ENCODE measurements at places on chromosomes 13 and 19.

DNA sequence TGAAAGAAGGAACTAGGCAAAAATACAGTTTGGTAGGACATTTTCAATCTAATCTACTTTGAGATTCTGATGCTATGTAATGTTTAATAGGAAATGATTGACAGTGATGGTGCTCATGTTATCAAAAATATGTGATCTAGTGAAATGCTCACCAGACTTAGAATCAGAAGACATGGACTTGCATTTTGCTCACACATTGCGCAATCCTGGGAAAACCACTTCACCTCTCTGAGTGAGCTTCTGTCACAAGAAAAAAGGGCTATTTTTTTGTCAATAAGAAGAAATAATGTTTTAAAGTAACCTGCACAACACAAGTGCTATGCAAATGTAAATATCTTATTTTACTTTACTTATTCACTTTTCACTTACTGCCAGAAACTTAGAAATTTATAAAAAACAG, 380.9 kb upstream of the HTR2A start:
- DNase-seq, result no peak

DNA sequence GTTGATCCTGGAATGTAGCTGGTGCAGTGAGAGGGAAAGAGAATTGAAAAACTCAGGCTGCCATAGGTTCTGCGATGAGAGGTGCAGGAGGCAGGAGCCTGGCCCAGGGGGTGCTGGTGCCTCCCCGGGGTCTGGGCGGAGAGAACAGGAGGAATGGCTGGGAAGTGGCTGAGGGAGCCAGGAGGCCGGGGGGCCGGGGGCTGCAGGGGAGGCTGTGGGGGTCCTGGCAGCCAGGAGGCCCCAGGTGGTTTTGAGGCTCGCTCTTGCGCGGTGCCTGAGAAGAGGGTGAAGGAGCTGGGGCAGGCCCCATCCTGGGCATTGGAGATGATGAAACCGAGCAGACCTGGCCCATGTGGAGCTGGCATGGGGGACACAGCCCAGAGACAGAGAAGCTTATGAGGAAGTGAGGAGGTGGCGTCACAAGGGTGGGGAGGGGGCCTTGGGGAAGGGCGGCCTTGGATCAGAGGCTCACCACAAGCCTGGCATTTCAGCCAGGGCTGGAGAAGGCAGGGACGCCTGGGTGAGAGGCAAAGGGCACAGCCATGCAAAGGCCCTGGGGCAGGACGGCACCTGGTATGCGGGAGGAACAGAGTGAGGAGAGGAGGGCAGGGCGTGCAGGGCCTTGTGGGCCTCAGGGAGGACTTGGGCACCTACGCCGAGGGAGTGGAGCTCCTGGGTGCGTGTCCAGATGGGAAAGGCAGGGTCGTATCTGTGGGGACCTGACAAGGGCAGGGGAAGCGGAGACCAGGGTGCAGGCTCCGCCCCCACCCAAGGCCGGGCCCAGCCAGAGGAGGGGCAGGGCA, 1.3 kb upstream of the TEKTIP1 start:
- DNase-seq, result no peak

- DNase-seq, result no peak
Measured at GRCh38 chr19:6288737-6289136, 9.0 kb upstream of the MLLT1 start.

- DNase-seq, result no peak
Measured at GRCh38 chr19:38078302-38078930, 145.6 kb downstream of the DPF1 start.

- no peak for DNase-seq
Measured at GRCh38 chr19:19191768-19192077, 229 bp downstream of the BORCS8 start.

DNA sequence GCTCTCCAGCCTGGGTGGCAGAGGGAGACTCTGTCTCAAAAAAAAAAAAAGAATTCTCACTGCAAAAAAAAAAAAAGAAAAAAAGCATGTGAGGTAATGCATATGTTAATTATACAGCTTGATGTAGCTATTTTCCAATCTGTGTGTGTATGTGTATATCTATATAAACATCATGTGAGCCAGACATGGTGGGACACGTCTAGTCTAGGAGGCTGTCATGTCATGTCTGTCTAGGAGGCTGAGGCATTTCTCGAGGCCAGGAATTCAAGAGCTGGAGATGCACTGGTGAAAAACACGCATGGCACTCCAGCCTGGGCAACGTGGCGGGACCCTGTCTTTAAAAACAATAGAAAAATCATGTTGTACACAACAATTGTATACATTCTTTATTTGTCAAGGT, 6.9 kb upstream of the SBK3 start:
- DNase-seq, result no peak

DNA sequence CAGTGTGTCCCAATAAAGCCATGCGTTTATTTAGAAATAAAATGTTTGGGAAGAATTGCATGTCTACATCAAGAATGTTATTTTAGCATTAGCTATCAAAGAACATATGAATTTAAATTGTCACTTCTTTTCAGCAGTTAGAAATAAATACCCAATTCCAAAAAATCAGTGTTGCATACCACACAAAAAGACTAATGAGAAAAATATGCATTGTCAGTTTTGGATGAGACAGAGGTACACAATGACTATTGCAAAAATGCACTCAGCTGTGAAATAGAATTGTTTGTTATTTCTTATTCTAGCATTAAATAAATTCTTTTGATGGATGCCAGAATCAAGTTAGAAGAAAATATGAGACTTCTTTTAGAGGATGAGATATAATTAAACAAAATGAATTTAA, 833.9 kb downstream of the SLITRK1 start:
- DNase-seq, result no peak

- no peak for DNase-seq
Measured at GRCh38 chr19:1622541-1622940, 17.3 kb upstream of the UQCR11 start.

GRCh38 chr13:74892096-74892495, 589.9 kb downstream of the TBC1D4 start:
- DNase-seq, result no peak

DNA sequence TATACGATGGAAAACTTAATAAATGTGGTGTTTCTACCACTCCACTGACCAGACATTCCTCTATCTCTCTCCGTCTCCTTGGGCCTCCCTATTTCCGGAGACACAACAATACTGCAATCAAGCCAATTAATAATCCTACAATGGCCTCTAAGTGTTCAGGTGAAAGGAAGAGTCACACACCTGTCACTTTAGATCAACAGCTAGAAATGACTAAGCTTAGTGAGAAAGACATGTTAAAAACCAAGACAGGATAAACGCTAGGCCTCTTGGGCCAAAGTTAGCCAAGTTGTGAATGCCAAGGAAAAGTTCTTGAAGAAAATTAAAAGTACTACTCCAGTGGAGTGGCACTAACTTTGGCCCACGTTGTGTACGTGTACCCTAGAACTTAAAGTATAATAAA, 22.5 kb downstream of the ZDHHC20 start:
- DNase-seq, result no peak

GRCh38 chr19:31140717-31141116, 208.5 kb downstream of the TSHZ3 start:
- DNase-seq, result no peak

DNA sequence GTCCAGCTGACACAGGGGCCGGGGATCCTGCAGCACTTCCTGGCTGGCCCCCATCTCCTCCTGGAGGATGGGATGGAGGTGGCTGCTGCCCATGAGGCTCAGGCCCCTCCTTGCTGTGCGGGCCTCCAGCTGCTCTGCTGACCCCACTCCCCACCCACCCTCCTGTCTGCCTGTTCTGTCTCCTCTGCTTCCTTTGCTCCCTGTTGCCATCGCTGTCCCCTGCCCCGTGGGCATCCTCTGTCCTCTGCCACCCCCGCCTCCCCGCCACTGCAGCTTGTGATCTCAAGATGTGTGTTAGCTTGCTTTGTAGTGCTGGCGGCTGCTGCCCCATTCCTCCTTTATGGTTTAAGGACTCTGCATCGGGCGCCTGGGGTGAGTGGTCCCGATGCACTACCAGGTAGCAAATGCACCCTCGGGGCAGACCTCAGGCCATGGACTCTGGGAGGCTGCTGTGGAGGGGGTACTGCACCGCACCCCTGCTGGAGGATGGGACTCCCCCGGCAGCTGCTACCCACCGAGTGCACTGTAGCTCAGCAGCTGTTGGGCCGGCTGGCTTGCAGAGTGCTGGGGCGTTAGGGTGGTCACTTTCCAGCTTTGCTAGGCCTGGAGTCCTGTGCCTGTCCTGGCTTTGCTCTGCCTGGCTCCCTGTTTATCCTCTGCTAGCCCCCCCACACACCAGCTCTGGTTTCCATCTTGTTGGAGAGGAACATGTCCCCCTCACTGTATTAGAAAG, 15.8 kb upstream of the C19orf33 start:
- DNase-seq, result no peak

- DNase-seq, result no peak
Measured at GRCh38 chr13:32582991-32583390, 3.3 kb upstream of the PDS5B start.

DNA sequence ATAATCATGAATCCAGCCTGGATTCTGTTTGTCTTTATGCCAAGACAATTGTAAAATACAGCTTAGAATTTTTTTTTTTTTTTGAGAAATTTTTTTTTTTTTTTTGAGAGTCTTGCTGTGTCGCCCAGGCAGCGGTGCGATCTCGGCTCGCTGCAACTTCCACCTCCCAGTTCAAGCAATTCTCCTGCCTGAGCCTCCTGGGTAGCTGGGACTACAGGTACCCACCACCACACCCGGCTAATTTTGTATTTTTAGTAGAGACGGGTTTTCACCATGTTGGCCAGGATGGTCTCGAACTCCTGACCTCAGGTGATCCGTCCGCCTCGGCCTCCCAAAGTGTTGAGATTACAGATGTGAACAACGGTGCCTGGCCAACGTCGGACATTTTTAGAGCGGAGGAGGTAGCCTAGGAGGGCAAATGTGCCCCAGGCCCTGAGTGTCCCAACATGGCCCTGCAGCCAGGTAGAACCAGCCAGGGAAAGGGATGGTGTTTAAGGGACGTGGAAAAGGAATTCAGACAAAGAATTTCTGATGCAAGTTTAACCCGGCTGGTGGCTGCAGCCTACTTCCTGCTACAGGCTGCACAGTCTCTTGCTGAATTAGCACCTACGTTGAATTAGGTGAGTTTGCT, 89.8 kb downstream of the GNG7 start:
- DNase-seq, result no peak

DNA sequence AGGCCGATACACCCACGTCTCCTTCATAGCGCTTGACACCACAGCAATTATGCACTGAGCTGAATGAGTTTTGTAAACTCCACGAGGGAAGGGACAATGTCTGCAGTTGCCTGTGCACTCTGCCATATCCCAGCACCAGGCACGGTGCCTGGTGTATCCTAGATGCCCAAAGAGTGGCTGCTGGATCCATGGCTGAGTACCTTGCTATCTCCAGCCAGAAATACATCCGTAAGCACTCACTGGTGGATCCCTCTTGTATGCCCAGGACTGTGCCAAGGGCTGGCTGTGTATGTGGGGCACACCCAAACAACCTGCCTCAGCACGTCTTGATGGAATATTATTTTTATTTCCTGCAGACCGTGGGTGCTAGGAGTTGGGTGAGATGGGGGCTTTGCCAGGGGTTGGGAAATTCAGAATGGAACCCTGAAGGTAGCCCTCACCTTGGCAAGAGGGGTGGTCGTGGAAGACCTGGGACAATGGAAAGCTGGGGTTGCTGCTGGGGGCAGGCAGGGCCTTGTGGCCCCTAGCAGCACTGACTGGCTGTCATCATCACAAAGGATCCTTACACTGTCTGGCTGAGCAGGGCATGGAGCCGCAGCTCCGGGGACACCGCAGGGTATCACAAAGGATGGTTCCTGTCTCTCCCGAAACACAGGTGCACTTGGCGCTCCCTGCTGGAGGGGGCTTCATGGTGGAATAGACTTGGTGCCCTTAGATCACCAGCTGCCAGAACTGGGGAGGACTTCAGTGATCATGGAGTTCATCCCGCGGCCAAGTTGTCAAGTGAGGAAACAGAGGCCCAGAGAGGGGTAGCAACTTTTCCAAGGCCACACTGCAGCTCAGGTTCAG, 131.3 kb downstream of the URI1 start:
- DNase-seq, result no peak

DNA sequence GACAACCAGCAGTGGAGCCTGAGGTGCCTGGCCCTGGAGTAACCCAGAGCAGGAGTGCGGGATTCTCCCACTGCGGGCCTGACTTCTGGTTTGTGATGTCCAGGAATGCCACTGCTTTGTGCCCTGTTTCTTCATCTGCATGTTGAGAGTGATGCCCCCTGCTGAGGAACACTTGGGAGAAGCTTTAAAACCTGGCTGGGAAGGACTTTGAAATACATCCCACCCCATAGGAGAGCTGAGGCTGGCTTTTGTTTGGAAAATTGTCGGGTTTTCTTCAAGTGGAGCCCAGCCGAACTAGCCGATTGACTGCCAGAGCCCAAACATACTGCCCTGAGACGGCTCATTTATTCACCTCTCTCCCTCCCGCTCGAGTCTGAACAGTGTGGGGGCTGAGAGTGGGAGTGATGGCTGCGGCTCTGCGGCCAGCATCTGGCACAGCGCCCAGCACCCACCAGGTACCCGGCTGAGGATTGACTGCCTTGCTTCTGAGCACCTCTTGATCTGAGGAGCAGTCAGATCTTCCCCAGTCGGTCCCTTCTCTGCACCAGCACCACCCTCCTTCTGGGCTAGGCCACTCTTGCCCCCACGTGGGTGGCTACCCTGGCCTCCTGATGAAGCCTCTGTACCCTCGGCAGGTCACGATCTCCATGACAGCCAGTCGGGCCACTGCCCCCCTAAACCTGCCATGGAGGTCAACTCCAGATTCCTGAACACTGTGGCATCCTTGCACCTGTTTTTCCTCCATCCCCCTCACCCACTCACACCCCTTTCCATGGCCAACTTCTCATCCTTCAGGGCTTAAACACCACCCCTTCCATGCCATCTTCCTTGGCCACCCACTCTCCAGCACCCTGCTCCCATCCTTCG, 148.9 kb downstream of the SIPA1L3 start:
- no peak for DNase-seq

DNA sequence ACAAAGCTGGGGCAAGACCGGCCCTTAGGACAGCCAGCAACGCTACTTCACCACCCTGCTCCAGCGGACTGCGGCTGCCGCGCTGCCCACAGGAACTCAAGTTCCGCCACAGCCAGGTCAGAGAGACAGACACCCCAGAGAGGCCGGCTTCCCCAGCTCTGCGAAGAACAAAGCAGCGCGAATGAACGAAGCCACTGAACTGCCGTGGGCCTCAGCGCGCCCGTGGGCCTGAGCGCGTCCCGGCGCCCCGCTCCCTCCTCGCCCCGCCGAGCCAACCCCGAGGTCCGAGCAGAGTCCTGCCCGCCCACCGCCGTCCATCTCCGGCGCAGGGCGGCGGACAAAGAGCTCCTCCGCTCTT, 158.4 kb downstream of the RNF17 start:
- DNase-seq, result peak; percentile 13

- no peak for DNase-seq
Measured at GRCh38 chr19:11563532-11563931, 4.5 kb upstream of the ELOF1 start.

GRCh38 chr13:28849441-28849840, 29.3 kb downstream of the MTUS2 start:
- no peak for DNase-seq

- DNase-seq, result no peak
Measured at GRCh38 chr13:75693227-75693626, 57.1 kb downstream of the LMO7 start.

DNA sequence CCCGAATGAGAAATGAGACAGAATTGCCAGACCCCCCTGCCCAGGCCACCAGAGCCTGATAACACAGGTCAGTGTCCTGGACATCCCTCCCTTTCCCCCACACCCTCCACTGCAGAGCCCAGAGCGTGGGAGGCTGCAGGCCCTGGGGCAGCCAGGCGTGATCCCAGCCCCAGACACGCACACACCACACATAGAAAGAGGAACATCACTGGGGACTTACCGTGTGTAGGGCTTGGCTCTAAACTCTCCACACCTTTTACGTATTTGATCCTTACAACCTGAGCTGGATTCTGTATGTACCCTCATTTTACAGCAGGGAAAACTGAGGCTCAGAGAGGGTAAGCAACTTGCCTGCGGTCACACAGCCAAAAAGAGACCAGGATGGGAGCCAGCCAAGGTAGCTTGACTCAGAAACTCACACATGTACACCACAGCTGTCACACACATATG, 334 bp upstream of the ANGPTL6 start:
- DNase-seq, result no peak
